Natural killer cell treated with Interleukin-12 subunit alpha and Interleukin-12 subunit beta and Interleukin-15 and Interleukin-18, amount 100 ng/mL, for 72 hours (primary cell): ENCODE measurements at places on chromosomes 1 and 21.

- H3K4me3 ChIP-seq, result no peak overlapping the region
- H3K36me3 ChIP-seq, result no peaks in the 10 kb centered on the region
- H3K4me1 ChIP-seq, result peaks cover 8% of the 10 kb centered on the region
- DNase-seq, result no peak
- H3K27ac ChIP-seq, result no peak overlapping the region
Measured at GRCh38 chr1:43318831-43319230, 18.0 kb downstream of the TIE1 start.

DNA sequence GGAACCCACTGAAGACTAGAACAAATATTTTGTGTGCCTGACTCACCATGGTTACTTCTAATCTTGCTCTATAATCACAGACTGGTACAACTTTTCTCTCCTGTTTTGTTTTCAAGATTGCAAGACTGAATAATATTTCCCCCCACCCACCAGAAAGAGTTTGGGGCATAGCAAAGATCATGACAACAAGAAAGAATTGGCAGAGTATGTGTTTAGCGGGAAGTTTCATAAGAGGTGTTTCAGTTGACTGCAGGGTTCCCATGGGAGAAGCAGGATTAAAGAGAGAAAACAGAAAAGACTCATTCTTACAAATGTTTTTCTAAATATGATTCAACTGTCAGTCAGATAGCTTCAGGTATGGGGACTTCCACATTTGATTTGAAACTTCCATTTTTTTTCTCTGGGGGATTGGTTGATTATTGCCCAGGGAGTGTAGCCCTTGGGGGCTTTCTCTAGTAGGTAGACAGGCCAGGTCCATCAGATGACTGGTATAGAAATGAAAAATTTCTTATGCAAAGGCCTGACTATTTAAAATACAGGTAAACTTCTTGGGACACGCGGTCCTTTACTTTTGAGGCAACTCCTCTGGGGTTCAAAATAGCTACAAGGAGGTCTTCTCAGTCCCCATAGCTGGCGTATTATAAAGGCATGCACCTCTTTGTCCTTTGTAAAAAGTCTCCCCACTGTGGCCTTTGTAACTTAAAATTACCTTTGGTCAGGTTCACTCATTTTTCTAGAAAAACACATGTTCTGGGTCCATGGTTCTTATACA lies 13.9 kb downstream of the OR14I1 start:
- H3K36me3 ChIP-seq, result peaks cover 7% of the 10 kb centered on the region
- H3K27me3 ChIP-seq, result peaks cover 35% of the 10 kb centered on the region
- no peak overlapping the region for H3K27ac ChIP-seq
- H3K4me3 ChIP-seq, result no peak overlapping the region

- H3K4me3 ChIP-seq, result no peak overlapping the region
- peaks cover 6% of the 10 kb centered on the region for H3K27me3 ChIP-seq
- H3K27ac ChIP-seq, result no peak overlapping the region
Measured at GRCh38 chr1:51937112-51937511, 53.4 kb downstream of the RAB3B start.

- peak overlapping the region; percentile 26 for H3K4me3 ChIP-seq
- DNase-seq, result no peak
- no peaks in the 10 kb centered on the region for H3K27me3 ChIP-seq
- H3K4me1 ChIP-seq, result peaks cover 32% of the 10 kb centered on the region
- no peaks in the 10 kb centered on the region for H3K36me3 ChIP-seq
Measured at GRCh38 chr1:59008599-59009347, 224.9 kb upstream of the JUN start.

DNA sequence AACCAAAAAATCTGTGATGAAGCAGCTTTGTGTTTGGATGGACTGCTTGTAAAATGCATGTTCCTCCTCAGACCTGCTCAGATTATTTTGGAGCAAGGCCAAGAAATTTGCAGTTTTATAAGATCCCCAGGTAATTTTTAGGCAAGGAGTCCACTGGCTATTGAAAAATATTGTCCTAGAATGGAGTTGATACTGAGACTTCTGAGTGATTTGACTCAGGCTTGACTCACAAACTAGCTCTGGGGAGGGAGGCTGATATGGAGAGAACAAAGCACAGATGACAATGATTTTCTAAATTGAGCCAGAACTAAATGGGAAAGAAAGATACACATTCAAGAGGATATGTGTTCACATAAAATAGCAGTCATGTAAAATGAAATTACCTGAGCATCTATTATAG lies 36.7 kb downstream of the AGL start:
- no peak for DNase-seq
- no peak overlapping the region for H3K27ac ChIP-seq
- no peak overlapping the region for H3K4me3 ChIP-seq
- peaks cover 6% of the 10 kb centered on the region for H3K36me3 ChIP-seq
